ENCODE measurements at places on chromosomes 4 and X.

DNA sequence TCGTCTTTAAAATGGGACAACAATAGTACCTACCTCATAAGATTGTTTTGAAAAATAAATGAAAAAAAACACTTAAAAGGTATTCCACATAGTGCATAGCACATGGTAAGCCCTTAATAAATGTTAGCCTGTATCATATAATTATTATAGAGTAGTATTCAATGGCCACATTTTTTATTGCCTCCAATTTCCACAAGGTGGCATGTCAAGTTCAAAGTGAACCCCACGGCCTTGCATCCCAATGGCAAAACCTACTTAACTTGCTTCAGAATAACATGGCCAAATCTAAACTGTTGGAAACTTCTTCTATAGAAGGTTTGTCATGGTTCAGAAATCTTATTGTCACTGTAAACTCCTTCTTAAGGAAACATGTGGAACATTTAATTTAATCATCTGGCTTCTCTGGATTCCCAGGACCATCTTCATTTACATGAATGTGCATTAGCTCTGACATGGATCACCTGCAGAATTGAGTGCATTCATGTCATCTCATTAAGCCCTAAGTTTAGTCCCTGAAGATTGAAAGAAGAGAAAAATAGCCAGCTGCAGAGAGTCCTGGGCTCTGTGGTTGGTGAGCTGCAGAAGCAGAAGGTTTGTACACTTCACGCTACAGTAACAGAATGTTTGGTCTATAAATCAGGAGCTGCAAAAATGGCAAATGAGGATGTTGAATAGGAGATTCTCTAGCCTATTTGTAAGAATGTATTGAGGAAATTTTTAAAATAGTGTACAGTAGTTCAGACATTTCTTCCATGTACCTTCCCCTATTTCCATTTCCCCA is 61.0 kb downstream of the ANXA3 start:
- no peak for DNase-seq

GRCh38 chrX:145856181-145856580 is 38.6 kb downstream of the SLITRK2 start:
- no peak for DNase-seq

DNA sequence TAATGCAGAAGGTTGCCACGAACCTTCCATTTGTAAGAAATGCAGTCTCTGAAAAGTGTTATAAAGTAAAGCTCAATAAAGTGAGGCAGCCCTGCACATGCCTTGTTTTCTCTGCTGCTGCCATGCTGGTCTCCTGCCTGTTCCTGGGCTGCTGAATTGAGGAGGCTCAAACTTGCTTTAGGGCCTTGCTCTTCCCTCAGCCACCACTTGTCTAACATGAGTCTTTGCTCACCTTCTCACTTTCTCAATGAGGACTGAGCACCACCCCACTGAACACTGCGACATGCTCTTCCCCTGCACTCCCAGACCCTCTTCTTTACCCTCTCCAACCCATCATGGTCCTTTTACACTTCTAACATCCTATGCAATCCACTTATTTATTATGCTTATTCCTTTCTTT is 25.2 kb upstream of the MFAP3L start:
- no peak for DNase-seq

- no peak for DNase-seq
These were observed 48.2 kb upstream of the CDKN2AIP start for GRCh38 chr4:183396227-183396637.

GRCh38 chr4:153333874-153334273 is 10.6 kb upstream of the MND1 start:
- DNase-seq, result no peak

GRCh38 chr4:102493794-102494193 is 7.4 kb upstream of the NFKB1 start:
- peak; percentile 35 for DNase-seq

- no peak for DNase-seq
These were observed 163.6 kb upstream of the ANK2 start for GRCh38 chr4:112885897-112886296.

DNA sequence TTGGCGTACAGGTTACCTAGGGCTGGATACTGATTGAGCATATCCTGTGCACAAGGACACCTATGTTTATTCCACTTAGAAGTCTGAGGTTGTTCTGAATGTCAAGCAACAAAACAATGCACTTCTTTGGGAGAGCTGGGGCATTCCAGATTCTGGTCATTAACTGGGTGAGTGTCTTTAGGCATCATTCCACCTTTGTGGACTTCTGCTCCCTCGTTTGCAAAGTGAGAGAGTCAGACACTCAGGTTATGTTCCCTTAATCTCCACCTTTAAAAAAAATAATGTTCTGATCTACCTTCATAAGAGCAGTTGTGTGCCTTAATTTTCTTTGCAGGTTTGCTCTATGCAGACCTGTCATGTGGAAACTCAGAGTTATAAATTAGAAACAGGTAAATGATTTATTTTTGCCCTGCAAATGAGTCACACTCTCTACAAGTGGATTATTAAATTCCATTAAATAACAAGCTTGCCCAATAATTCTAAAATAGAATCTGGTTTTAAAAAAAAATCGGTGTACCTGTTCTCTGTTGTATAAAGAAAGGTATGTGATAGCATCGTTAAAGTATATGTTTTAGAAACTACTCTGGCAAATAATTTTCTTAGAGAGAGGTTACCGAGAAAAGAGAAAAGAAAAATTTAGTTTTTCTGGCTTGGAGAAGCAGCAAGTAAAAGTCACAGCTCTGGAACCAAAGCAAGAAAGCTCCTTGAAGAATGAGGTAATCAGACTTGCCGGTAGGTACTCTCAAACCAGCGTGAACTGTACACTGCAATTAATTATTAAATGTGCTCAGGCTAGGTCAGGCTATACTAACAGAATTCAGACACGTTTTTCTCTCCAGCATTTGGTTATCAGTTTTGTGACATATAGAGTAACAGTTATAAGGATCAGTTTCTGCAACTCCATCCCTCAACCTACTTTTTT is 93.2 kb downstream of the SORBS2 start:
- DNase-seq, result no peak

DNA sequence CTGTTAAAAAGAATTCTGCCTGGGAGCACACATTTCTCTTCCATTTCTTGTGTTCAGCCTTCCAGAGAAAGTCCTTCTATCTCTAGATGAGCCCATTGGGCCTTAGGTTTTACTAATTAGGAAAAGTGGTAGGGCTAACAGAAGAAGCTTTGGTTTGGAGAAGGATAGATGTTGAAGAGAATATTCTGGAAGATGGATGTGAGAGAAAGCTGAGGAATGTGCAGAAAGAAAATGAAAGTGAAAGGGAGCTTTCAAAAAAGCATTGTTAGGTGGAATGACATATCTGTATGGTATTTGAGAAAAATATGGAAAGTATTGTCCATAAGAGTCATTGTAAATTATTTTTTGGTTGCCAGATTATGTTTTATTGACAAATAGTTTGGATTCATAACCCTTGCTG is 474.8 kb upstream of the SLIT2 start:
- DNase-seq, result no peak

GRCh38 chr4:158169931-158170690 is 2.7 kb downstream of the GASK1B start:
- DNase-seq, result no peak

DNA sequence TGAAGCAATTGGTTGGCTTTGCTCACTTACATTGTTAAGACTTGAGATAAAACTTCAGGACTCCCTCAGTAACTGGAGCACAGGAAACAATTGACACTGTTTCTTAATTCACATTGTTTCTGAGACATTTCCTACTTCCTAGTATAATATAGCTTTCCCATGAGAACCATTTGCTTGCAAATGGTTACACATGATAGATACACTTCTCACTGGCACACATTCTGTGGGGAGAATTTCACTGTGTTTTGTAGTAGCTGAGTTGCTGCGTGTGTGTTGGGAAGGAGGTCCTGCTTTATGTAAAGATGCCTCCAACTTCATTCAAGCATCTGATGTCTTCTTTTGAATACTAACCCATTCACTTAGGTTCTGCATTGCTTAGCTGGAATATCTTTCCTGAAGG is 85.3 kb upstream of the SLC4A4 start:
- DNase-seq, result no peak

DNA sequence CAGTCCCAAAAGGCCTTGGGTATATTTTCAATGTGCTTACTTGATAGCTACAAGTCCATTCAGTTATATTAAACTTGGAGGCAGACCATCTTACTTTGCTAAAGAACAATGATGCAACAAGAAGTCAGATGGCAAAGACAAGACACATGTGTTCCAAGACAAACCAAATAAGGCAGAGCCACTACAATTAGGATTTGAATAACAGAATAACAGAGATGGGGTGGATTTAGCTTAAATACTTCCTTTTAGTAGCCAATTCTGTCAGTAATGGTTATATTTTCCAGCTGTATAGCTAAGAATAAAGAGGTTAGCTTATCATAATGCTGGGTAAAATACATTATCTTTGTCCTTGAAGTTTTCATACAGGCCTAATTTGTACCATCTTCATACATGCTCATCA is 37.7 kb upstream of the FRAS1 start:
- DNase-seq, result no peak

- no peak for DNase-seq
These were observed 8.8 kb downstream of the MANBA start for GRCh38 chr4:102751941-102752340.

DNA sequence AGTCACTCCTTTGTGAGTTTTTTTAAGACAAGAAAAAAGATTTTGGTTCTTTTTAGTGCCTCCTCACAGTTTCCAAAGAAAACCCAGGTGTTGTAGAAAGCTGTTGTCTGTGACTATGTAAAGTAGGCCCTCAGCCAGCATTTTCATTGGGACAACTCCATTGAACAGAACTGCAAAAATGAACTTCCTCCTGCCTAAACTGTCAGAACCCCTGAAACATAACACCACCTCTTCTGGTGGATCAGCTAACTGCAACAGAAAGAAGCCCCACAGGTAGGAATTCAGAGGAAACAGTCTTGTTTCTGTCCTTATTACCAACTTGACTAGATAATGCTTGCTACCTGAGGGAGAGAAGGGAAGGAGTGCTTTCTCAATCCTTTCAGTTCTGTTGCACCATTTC is 3.4 kb upstream of the ATP11C start:
- no peak for DNase-seq

DNA sequence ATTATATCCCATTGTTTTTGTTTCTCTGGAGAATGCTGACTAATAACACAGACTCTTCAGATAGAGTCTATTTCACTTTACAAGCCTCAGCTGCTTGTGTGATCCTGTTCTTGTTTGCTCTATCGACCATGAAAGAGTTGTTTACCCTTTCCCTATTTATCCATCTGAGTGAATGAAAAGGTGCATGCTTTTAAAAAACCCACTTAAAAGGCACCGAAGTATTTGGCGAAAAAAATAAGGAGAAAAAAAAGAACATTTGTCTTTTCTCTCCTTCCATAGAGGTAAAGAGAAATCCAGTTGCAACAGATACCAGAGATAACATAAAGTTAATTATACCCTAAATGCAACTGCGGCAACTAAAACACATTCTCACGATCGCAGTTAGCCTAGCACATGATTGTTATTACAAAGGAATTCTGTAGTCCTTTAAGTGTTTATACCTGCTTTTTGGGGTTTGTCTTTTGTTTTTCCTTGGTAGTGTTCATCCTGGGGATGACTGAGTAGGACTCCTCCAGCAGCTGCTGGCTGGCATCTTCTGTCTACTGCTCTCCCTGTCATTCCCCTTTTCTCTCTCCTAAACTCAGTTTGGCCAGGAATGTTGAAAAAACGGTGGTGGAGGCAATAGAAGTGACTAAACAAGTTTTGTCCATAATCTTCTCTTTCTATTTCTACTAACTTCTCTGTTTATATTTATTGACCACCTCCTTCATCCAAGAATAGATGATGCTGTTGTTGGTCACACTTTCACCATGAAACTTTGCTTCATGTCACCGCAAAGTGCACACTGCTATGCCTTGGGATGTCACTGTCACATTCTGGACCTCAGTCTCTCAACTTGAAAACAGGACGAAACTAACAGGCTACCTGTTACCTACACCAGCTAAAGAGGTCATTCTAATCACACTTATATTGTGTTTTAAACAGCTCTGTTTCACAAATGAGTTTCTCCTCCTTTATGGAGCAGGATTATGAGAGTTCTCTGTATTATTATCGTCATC is 41.9 kb upstream of the FRAS1 start:
- peak; percentile 83 for DNase-seq

GRCh38 chr4:68375667-68376559 is 26.0 kb upstream of the YTHDC1 start:
- peak; percentile 52 for DNase-seq

- DNase-seq, result no peak
These were observed 10.7 kb downstream of the PWWP3B start for GRCh38 chrX:106178826-106179225.

- DNase-seq, result peak; percentile 37
These were observed 35.0 kb downstream of the FBXW7 start for GRCh38 chr4:152500800-152501434.

GRCh38 chr4:122483481-122483880 is 27.0 kb upstream of the IL2 start:
- DNase-seq, result no peak

GRCh38 chr4:76981644-76982043 is 32.1 kb downstream of the SEPTIN11 start:
- no peak for DNase-seq

DNA sequence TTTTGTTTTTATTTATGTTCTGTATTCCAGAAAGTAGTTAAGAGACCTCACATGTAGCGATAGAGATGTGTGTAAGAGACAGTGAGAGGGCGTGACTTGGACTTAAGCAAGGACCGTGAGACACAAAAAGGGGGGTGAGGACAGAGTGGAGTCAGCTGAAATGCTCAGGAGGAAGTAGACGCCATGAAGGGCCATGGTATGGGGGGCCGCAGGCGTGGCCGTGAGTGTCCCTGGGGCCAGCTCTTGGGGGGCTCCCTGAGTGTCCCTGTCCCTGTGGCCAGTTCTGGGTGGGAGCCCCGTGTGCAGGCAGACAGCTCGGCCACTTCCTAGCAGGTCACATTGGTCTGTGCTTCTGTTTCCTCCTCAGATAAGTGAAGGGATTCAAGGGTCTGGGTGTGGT is 23.0 kb upstream of the MSANTD1 start:
- DNase-seq, result no peak

- DNase-seq, result peak; percentile 60
These were observed 53.7 kb upstream of the BCOR start for GRCh38 chrX:40151211-40152172.

- no peak for DNase-seq
These were observed 415.2 kb downstream of the TRIML1 start for GRCh38 chr4:188554413-188554812.

DNA sequence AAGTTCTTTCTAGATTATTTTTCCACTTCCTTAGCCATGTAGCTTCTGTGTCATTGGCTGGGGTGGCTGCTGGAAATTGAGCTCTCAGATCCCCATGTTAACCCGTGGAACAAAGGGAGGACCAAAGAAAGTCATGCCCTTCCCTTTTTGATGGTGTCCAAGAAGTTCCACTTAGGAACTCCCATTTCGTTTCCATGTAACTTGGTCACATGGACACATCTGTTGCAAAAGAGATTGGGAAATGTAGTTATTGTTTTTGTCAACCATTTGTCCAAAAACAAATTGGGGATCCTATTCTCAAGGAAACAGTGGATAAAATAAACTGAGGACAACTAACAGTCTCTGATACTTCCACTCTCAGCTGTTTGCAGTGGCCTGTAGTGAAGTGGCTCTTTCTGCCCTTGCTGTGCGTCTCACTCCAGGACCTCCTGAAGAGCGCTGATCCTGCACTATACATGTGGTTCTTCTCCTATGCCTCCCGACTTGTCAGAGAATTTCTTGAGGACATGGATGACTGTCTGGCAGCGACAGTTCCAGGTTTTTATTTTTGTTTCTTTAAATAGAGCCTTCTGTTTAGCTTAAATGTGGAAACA is 125.3 kb upstream of the LNX1 start:
- peak; percentile 33 for DNase-seq

GRCh38 chrX:101813200-101813599 is 118.6 kb downstream of the ZMAT1 start:
- no peak for DNase-seq
